ENCODE measurements at places on chromosomes 7 and 10. TPM values are rescaled to one million over a fixed set of nuclear protein-coding genes. Genes with fewer than 3 reads are reported as not detected.

GRCh38 chr7:2116989-2117591 is 115.7 kb downstream of the MAD1L1 start:
- peaks cover 36% of the 10 kb centered on the region for H3K4me1 ChIP-seq
- H3K27ac ChIP-seq = no peak overlapping the region
- DNase-seq = no peak
- H3K27me3 ChIP-seq = no peaks in the 10 kb centered on the region
- no peak overlapping the region for H3K4me3 ChIP-seq
- H3K36me3 ChIP-seq = peaks cover 3% of the 10 kb centered on the region

Gene HPSE2
- total RNA-seq = not detected

DNA sequence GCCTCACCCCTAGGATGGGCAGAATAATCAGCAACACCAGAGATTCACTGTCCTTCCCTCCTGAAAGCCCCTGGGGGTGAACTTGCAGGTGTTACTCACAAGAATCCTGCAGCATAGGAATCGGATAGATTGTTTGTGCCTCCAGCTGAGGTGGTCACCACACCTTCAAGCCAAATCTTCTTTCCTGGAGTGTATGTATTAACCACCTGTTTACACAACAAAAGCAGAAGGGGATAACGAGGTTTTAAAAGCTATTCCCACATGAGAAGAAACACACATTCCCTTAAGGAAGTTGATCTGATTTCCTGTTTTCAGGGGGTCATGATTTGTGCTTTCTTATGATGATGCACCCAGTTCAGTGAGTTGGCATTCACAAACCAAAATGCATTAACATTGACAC is 173.8 kb upstream of the HPS1 start:
- H3K27ac ChIP-seq = no peak overlapping the region
- DNase-seq = no peak
- no peaks in the 10 kb centered on the region for H3K4me1 ChIP-seq
- H3K27me3 ChIP-seq = no peaks in the 10 kb centered on the region

Gene KEL
- 1.8 TPM for total RNA-seq

DNA sequence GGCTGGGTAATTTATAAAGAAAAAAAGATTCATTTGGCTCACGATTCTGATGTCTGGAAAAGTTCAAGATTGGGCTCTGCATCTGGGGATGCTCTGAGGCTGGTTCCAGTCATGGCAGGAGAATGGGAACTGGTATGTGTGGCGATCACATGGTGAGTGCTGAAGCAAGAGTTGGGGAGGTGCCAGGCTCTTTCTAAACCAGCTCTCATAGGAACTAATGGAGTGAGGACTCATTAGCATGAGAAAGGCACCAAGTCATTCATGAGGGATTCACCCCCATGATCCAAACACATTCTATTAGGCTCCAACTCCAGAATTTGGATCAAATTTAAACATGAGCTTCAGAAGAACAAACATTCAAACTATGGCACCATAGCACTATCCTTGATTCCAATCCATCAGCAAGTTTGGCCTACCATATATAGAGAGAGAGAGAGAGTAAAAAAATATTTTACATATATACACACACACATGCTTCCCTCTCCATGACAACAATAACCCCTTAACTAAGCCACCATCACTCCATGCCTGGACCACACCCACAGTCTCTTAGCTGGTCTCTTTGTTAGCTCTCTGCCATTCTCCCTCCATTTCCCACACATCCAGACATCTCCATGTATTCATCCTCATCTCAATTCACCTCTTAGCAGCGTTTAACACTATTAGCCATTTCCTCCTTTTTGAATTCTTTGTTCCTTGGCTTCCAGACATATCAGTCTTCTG is 57.9 kb downstream of the NPY start:
- no peaks in the 10 kb centered on the region for H3K36me3 ChIP-seq
- H3K27me3 ChIP-seq = peaks cover 15% of the 10 kb centered on the region
- no peak overlapping the region for H3K27ac ChIP-seq
- H3K4me1 ChIP-seq = peaks cover under 1% of the 10 kb centered on the region
- DNase-seq = no peak
- H3K4me3 ChIP-seq = no peak overlapping the region

- no peaks in the 10 kb centered on the region for H3K36me3 ChIP-seq
- no peaks in the 10 kb centered on the region for H3K4me1 ChIP-seq
- H3K27me3 ChIP-seq = peaks cover 14% of the 10 kb centered on the region
- no peak for DNase-seq
These were observed 82.6 kb upstream of the CELF2 start for GRCh38 chr10:10935032-10935431.

DNA sequence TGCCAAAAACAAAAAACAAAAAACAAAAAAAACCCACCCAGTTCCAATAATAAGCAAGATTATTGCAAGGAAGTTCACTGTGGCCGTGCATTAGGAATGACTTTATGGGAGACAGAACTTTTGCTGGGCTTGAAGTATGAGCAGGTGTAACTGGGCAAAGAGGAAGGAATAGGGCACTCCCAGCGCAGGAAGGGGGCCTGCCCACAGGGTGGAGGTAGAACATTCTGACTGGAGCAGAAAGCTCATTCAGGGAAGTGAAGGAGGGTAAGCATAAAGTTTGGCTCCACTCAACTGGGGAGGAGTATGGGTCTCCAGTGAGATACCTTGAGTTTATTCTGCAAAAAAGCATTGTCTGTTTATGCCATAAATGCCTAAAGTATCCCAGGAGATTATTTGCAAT is 42.1 kb upstream of the WIPF3 start:
- H3K4me3 ChIP-seq = no peak overlapping the region
- H3K27ac ChIP-seq = no peak overlapping the region
- H3K27me3 ChIP-seq = peaks cover 18% of the 10 kb centered on the region
- H3K36me3 ChIP-seq = no peaks in the 10 kb centered on the region
- no peak for DNase-seq

DNA sequence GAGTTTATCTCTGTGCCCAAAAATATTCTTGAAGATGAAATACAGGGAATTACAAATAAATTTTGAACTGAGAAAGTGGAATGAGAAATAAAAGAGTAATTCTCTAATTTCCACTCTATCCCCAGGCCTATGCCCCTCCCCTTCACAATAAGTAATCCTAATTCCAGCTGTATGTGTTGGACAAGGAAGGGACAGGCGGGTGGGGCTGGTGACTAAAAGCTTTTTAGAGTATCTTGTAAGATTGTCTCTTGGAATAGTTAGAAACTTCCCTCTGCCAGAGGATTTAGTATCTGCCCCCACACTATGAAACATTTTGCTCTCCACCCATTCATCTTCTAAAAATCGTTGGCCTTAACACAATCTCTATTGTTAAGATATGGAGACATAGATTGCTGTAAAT is 199.2 kb downstream of the MBL2 start:
- DNase-seq = no peak
- no peaks in the 10 kb centered on the region for H3K27me3 ChIP-seq
- H3K4me1 ChIP-seq = no peaks in the 10 kb centered on the region
- H3K4me3 ChIP-seq = no peak overlapping the region
- no peak overlapping the region for H3K27ac ChIP-seq

DNA sequence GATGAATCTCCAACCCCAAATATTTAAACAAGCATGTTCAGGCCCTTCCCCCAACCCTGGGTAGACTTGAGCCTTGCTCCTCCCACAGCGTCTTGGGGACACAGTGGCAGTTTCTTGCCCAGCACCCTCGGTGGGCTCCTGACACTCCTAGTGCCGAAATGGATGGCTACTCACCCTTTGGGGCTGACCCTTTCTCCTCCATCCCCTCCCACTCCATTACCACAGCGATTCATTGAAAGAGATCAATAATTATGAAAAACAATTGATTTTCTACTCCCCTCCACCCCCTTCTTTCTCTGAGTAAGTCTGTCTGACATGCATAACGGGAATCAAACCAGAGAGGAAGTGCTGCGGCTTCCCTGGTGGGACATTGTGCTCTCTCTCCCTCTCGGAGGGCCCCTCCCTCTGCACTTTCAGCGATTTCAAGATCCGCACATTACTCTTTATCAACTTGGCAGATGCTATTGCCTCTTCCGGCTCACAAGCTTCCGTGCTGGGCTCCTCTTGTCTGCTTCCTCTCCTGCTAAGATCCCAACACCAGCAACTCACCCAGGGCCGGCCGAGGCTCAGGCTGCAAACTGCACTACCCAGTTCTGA is 79.0 kb upstream of the PLXNA4 start:
- peaks cover 4% of the 10 kb centered on the region for H3K36me3 ChIP-seq
- H3K27me3 ChIP-seq = no peaks in the 10 kb centered on the region
- H3K4me1 ChIP-seq = peaks cover 62% of the 10 kb centered on the region
- DNase-seq = peak; percentile 71

DNA sequence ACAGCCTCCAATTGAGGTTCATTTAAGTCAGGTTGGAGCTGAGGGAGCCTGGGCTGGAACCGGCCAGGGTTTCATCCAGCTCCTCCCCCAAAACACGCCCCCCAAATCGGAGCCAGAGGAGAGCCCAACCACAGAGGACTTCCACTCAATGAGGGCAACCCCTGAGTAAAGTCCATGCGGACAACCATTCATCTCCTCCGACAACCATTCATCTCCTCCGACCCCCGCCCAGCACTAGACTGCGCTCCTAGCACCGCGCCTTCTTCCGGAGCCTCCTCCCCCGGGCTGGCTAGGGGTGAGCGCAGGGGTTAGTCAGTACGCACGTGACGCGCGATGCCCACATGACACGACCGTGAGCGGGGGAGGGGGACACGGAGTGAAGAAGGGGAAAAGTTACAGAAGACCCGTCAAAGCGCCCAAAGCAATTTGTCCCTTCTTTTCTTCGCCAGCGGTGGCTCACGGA is 1.4 kb downstream of the MAGI2 start:
- H3K4me3 ChIP-seq = peak overlapping the region; percentile 84
- H3K27ac ChIP-seq = peak overlapping the region; percentile 60
- peaks cover 28% of the 10 kb centered on the region for H3K4me1 ChIP-seq
- no peaks in the 10 kb centered on the region for H3K36me3 ChIP-seq

DNA sequence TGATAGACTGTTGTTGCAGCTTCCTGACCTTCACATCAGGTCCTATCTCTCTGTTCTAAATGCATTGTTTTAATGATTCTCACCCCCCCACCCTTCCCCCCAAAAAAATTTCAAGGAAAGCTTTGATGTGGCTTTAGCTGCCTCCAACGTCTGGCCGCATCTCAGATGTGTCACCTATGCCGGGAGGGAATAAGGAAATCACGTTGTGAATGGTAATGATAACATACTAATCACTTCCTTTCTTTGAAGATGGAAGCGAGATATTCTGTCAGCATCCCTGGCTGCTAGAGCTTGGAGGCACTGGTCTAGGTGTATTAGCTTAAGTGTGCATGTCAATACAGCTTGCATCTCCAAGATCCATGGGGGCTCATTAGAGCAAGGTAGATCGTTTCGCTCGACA is 89.6 kb downstream of the VTI1A start:
- H3K27ac ChIP-seq = no peak overlapping the region
- H3K27me3 ChIP-seq = peaks cover 15% of the 10 kb centered on the region
- peaks cover 21% of the 10 kb centered on the region for H3K4me1 ChIP-seq
- H3K36me3 ChIP-seq = peaks cover 5% of the 10 kb centered on the region
- DNase-seq = no peak

Gene GNG11
- total RNA-seq = not detected

DNA sequence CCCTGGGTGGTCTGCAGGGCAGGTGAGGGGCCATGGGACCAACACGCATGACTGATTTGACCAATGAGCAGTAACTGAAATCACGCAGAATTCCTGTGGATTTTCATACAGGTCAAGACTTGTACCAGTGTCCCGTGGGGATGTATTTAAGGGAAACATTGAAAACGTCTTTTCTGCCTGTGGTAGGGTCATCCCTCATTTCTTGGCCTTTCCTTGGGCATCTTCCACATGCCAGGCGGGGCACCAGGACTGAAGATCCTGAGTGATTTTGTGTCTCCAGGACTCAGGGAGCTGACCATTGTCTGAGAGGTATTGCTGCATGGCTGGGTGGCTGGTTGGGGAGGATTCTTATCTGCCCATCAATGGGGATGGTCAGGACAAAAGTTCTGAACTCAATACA is 289.0 kb downstream of the GLRX3 start:
- peaks cover 7% of the 10 kb centered on the region for H3K27me3 ChIP-seq
- no peak for DNase-seq
- no peak overlapping the region for H3K4me3 ChIP-seq
- H3K27ac ChIP-seq = no peak overlapping the region
- no peaks in the 10 kb centered on the region for H3K36me3 ChIP-seq
- H3K4me1 ChIP-seq = no peaks in the 10 kb centered on the region

DNA sequence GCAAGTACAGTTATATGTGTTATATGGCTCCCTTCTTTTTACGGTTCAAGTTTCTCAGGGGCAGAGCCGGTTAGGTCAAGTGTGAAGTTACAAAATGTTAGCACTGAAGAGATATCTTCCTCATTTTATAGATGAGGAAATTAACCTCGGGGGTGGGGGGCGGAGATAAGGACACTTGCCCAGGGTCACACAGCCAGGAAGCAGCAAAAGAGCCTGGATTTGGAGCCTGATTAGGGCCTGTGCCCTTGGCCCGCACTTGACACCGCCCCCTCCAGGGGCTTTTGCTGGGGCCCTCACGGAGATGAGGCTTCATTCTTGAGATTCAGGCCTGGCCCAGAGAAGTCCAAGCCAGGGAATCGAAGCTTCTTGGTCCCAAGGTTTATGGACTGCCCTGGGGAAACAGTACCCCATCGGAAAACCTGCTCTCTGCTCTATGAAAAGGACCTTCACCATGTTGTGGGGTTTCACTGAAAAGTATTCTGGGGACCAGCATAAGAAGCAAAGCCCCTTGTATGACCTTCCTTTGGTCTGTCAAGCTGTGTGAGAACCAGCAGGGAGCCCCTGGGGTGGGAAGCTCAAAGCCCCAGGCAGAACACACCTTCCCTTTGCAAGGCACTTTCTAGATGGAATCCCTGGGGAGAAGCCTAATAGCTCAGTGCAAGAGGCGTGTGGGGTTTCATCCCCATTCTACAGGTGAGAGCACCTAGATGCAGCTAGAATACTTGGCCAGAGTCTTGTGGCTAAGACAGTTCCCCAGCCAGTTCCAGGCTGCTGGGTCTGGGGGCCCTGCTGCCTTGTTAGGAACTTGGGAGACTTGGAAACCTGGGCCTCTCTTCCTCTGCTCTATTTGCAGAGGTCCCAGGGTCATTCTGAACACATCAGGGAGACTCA is 21.9 kb downstream of the UNC5B start:
- H3K4me3 ChIP-seq = no peak overlapping the region
- H3K36me3 ChIP-seq = no peaks in the 10 kb centered on the region
- no peak overlapping the region for H3K27ac ChIP-seq
- no peak for DNase-seq

Gene VIPR2
- 0.46 TPM for total RNA-seq

Gene ACTL6B
- total RNA-seq = not detected

GRCh38 chr10:73965890-73966768 is 31.8 kb upstream of the VCL start:
- DNase-seq = no peak
- no peak overlapping the region for H3K27ac ChIP-seq
- H3K4me3 ChIP-seq = no peak overlapping the region
- no peaks in the 10 kb centered on the region for H3K4me1 ChIP-seq
- H3K27me3 ChIP-seq = no peaks in the 10 kb centered on the region
- H3K36me3 ChIP-seq = no peaks in the 10 kb centered on the region

GRCh38 chr7:98091061-98091460 is 15.6 kb upstream of the LMTK2 start:
- no peak for DNase-seq
- H3K27ac ChIP-seq = no peak overlapping the region
- H3K36me3 ChIP-seq = no peaks in the 10 kb centered on the region
- H3K4me3 ChIP-seq = no peak overlapping the region

DNA sequence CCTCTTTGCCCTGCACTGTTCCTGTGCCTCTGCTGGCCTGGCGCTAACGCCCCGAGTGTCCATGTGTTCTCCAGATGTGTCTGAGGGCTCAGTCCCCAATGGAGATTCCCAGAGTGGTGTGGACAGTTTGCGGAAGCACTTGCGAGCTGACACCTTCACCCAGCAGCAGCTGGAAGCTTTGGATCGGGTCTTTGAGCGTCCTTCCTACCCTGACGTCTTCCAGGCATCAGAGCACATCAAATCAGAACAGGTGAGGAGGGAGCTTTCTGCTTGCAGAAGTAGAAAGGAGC is 60.9 kb downstream of the PAX2 start:
- H3K36me3 ChIP-seq = no peaks in the 10 kb centered on the region
- no peaks in the 10 kb centered on the region for H3K4me1 ChIP-seq
- DNase-seq = no peak
- H3K27ac ChIP-seq = no peak overlapping the region
- no peak overlapping the region for H3K4me3 ChIP-seq
- peaks cover 63% of the 10 kb centered on the region for H3K27me3 ChIP-seq
